ENCODE measurements at places on chromosomes 16 and 17.

- DNase-seq, result no peak
These were observed 218.8 kb downstream of the SNX29 start for GRCh38 chr16:12195296-12195695.

DNA sequence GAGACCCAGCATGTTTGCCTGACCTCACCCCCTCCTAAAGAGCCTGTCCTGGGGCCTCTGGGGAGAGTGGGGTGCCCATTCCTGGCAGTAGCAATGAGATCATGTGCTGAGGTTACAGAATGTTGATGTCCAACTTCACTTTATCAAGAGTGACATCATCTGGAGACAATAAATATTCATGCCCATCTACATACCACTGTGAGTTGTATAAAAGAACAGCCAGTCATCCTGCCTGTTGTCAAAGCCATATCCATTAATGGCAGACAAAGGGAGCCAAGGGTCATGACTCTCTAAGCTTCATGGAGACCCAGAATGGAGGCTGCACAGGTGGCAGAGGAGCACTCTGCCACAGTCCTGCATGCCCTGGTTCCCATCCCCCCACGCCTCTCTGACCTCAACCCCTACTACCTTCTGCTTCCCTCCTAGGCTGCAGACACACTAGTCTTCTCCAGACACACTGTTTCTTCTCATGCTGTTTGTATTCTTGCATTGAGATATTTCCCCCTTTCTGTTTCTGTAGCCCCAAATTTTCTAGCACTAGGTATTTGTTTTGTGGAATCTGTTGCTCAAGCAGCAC is 27.1 kb downstream of the SHISA6 start:
- no peak for DNase-seq

DNA sequence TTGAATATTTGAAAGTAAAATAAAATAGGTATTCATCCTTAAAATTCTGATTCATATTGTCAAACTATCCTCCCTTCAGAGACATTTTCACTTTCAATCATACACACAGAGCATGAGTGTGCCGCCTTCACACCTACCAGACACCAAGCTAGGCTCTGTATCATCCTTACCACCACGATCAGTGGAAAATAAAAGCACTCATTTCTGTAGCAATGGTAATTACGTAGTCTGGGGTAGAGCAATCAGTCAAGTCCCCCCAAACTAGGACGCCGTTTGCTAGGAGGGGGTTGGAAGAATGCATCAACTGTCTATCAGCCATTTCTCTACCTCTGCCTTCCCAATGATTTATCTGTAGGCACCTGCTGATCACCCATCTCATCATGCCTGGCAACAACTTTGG is 84.6 kb upstream of the GRIN2A start:
- DNase-seq, result peak; percentile 68

DNA sequence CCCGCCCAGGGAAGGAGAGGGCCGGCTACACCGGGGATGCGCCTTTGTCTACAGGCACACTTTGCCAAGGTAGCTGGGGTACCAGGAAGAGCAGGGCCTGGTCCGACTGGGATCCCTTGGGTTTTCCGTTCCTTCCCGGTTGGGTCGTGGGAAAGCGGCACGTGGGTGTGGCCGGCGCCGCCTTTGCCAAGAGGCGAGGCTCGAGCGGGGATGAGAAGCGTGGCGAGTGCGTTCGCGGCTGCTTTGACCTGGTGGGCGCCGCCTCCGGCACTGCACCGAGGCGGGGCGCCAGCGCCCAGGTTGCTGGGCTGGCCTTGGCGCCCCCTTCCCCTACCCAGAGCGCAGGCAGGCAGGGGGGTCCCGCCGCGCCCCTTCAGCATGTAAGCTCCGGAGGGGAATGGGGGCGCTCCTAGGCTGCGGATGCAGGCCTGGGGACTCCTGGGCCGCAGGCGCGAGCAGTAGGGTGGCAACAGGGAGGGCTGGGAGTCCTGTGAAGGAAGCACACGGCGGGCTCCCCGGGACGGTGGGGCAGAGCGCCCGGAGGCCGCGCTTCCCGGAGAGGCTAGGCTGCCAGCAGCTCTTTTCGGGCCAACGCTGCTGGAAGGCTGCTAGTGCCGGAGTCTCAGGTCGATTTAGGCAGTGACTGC is 2.0 kb downstream of the HAS3 start:
- no peak for DNase-seq
